ENCODE measurements at places on chromosomes 16 and 17.
A peak's percentile ranks its signal among the peaks of the same experiment; 100 is the strongest.

DNA sequence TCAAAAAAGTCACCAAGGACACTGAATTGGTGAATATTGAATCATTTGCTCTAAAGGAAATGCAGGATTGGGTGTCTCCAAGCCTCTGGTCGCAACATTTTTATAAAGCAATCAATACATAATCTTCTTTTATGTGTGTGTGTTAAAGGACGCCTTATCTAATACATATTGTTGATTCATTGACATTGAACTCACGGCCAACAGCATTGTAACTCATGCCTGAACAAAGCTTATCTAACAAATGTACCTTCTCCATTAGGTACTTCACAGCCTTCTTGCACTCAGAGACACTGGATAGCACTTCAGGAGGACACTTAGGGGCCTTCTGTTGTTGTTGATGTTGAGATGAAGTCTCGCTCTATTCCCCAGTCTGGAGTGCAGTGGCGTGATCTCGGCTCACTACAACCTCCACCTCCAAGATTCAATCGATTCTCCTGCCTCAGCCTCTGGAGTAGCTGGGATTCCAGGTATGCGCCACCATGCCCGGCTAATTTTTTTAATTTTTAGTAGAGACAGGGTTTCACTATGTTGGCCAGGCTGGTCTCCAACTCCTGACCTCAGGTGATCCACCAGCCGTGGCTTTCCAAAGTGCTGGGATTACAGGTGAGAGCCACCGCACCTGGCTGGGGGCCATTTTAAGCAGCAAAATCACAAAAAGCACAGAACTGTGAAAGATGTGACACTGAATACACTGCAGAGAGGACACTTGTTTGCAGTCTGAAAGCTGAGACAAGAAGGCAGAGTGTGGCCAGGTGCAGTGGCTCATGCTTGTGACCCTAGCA lies 13.2 kb upstream of the PDXDC1 start:
- DNase-seq = no peak

GRCh38 chr16:49674351-49674851 lies 181.5 kb downstream of the ZNF423 start:
- no peak for DNase-seq

DNA sequence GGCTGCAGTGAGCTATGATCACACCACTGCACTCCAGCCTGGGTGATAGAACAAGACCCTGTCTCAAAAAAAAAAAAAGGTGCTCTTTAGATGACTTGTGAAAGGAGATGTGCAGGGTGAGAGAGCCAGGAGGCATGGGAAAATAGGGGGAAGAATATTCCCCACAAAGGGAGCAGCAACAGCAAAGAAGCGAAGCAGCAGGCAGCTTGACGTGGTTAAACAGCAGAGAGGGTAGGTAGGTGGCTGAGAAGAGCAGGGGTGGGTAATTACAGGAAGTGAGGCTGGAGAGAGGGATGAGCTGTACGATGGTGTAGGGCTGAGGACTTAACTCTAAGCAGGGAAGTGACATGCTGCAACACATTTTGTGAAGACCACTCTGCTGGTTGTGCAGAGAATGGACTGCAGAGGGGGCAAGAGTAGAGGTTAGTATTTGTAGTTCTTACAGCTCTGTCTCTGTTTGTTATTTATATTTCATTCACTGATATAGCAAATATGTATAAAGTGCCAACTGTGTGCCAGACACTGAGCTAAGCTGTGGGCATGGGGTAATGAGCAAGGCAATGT lies 1.6 kb downstream of the HEATR3 start:
- DNase-seq = peak; percentile 30

GRCh38 chr17:79926142-79926604 lies 86.9 kb upstream of the CBX4 start:
- no peak for DNase-seq

DNA sequence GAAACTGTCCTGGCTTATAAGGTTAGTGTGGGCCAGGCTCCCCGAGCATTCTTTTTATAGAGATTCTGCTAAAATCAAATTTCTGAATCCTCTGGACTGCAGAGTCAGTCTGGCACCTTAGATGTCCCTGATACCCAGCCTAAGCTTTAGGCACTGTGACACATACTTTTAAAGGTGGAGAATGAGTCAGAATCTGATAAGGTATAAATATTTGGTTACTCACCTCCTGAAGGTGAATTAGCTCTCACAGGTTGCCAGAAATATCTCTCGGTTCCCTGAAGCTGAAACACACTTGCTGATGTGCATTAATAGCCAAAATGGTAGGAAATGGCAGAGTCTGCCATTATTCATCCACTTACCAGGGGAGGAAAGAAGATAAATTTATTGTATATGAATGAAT lies 446.9 kb downstream of the UTP18 start:
- DNase-seq = no peak

GRCh38 chr16:77943801-77944200 lies 78.5 kb upstream of the CLEC3A start:
- no peak for DNase-seq

GRCh38 chr17:16973760-16974540 lies 2.0 kb upstream of the TNFRSF13B start:
- DNase-seq = no peak

GRCh38 chr16:80034469-80034826 lies 433.9 kb upstream of the MAF start:
- no peak for DNase-seq

DNA sequence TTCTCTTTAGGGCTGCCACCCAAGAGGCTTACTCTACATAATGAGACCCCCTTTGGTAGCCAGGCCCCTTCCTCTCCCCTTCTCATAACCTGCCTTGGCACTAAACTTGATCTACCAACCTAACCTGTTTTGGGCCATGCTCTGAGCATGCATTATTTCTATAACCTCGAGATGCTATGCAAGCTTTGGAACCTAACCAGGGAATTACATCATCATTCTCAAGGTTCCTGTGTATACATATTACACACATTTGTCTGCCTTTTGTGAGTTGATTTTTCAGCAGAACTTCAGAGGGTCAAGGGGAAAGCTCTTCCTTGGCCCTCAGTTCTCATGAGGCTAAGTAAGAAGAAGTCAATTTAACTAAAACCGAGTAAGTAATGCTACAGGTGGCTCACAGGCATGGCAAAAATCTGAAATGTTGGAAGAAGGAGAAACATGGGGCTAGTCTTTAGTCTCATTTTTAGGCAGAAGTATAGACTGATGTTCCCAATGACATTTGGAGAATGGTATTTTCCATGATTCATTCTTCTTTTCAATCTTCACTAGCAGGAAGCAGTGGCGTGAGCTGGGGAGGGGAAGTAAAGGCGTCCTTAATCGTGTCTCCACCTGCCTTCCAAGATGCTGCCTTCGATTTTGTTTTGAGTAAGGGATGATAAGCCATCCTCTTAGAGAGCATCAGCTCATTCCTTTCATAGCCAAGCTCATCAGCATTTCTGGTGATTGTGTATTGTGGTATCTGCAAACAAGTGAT lies 308.4 kb downstream of the ABCC12 start:
- DNase-seq = no peak

DNA sequence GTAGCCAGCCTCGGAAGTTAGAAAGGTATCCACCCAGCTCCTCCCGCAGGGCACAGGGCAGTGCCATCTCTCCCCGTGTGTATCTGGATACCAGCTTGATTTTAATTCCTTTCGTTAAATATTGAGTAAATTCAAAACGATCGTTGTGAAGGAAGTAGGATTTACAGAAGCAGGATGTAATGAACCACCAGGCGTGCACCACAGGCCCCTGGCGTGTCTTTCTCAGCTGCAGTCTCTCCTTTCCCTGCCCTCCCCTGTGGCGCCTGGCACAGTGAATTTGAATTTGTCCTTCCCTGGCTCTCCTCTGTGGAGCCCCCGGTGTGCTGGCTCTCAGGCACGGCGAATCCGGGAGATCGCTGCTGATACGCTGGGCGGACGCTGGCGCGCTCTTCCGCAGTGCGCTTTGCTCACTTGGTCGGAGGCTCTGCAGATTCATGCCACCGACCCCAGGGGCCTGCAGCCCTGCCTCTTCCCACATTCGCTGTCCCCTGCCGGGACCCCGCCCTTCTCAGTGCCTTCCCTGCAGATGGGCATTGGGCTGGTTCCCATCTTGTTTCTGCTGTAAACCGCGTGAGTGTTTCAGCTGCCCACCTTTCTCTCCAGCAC lies 164.6 kb downstream of the RPTOR start:
- DNase-seq = no peak

DNA sequence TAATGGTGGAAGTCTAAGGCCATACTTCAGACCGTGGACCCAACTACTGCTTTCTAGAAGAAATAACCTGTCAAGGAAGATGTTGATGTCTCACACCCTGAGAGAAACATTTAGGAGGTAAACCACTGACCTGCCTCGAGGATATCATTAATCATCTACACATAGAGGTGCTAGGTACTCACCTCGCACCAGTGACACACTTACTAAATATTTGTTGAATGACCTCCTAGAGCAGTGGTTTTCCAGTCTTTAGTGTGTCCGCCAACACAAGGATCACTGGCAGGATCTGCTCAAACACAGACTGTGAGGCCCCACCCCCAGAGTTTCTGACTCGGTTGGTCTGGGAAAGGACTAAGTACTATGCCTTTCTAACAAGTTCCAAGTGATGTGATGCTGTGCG lies 197.4 kb upstream of the CACNG5 start:
- no peak for DNase-seq

- DNase-seq = no peak
These were observed at the start of gene LPCAT2 for GRCh38 chr16:55508941-55509931. Gene LPCAT2, plus strand, starts transcription at chr16:55509072. Its CDS starts 110 bp downstream, at chr16:55509182.

DNA sequence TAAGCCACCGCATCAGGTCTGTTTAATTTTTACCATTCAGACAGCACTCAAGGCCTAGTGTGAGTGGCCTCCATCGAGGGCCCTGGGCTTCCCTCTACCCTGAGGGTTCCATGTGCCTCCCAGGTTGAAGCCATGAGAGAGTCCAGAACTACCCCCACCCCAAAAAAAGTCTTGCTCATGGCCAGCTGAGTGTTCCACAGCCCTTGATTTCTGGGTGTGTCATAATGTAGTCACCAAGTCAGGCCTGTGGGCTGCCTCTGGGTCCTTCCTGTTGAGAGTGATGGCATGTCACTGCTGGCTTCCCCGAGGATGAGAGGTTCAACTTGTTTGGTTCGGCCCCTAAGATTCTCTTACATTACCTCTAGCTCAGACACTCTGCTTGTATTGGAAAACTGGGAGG lies 100.6 kb downstream of the PITPNC1 start:
- DNase-seq = peak; percentile 50

GRCh38 chr16:81639348-81639747 lies 139.7 kb upstream of the PLCG2 start:
- DNase-seq = no peak

DNA sequence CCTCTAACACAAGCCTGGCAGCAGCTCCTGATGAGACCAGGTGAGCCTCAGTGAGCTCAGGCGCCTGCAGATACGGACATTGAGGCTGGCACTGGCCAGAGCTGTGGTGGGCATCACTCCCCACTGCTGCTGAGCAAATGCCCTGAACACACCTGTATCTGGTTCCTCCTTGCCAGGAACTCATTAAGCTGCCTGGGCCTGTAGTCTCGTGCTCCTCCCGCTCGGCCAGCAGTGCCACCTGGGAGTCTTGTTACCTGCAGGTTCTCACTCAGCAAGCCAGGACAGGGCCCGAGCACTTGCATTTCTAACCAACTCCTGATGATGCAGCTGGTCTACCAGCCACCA lies 13.3 kb downstream of the EIF4A3 start:
- DNase-seq = no peak
